ENCODE measurements at places on chromosomes 16 and 17. TPM values are rescaled to one million over a fixed set of nuclear protein-coding genes. Genes with fewer than 3 reads are reported as not detected.

Gene TBX6
- total RNA-seq: not detected

Gene UNC13D
- 3.2 TPM for total RNA-seq

DNA sequence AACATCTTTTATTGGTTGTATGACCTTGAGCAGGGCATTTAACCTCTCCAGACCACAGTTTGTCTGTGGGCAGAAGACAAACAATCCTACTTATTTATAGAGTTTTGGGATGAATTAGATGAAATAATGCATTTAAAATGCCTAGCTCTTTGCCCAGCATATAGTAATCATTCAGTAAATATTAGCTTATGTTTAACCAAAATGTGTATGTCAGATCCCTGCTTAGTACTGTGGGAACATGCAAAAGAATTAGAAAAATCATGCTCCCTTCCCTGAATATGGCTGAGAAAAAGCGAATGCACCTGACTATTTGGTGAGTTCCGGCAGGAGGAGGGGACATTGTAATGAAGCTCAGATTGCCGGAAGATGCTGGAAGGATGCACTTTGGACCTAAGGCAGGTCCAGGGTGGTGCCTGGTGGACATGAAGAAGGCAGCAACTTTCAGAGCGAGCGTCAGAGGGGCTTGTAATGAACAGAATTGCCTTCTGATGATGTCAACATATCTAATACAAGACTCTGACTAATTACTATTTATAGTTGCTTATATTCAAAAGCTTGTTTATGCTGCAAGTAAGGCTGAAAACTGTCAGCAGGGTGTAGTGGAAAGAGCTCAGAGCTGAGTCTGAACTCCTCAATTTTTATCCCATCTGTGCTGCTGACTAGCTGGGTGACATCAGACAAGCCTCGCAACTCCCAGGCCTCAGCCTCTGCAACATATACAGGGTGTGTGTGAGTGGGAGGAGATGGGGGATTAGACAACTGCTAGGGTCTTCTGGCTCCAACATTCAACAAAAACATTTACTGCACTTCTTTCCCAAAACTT is 221.2 kb downstream of the PRKCA start:
- DNase-seq: no peak

DNA sequence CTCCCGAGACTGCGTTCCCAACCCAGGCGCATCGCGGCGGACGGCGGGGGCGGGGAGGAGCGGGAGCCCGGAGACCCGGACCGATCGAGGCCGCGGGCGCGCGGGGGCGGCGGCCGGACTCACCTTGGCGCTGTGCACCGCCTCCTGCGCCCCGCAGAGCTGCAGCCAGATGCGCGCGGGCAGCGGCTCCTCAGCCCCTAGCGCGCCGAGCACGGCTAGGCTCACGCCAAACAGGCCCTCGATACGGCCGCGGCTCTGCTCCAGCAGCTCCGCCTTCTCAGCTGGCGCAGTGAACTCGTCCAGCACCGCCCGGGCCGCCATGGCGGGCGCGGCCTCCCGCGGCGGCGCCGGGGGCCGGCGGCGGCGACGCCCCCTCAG is 339 bp downstream of the N4BP1 start:
- DNase-seq: no peak

DNA sequence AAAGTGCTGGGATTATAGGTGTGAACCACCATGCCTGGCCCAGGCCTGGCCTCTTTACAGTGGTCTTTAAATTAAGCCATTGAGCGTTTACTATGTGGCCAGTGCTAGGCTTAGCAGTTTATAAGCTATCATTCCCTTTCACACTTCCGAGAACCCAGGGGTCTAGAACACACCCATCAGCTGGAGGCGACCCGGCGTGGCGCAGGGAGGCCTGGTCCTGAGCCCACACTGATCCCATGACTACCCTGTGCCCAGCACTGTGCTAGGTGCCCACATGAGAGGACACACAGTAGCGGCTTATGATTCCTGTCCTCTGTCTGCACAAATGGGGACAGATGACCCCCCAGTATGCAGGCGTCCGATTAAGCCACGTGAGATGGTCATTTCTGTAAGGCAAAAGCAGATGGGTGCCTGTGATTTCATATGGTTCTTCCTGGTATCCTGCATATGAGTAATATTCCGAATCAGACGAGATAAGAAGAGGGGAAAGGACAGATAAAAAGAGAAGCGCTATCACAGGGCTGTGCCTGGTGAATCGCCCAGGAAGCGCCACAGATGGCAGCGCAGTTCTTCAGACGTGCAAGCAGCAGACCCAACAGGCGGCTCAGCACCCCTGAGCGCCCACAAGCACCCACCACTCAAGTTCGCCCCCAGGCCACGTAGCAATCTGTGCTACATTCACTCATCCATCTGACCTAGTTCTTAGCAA is 5.3 kb downstream of the OSGIN1 start:
- DNase-seq: no peak

DNA sequence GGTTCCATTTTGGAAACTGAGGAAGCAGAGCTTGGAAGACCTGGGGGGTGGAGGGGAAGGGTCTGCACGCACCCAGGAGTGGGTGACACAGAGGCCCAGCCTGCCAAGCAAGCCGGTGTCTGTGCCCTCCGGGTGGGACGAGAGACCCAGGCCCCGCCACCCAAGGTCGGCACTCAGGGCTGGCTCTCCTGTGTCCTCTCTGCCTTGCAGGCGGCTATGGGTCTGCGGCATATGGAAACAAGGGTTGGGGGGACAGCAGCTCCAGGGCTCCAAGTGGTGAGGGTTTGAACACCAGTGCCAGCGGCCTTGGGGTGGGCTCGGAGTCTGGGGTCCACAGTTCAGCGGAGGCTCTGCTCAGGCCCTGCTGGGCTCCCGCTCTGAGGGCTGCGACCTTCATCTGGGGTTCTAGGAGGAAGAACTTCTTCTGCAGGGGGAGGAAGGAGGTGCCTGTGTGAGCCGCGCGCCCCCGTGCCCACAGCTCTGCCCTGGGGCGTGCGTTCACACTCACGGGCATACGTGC is 4.6 kb upstream of the CD7 start:
- DNase-seq: no peak

DNA sequence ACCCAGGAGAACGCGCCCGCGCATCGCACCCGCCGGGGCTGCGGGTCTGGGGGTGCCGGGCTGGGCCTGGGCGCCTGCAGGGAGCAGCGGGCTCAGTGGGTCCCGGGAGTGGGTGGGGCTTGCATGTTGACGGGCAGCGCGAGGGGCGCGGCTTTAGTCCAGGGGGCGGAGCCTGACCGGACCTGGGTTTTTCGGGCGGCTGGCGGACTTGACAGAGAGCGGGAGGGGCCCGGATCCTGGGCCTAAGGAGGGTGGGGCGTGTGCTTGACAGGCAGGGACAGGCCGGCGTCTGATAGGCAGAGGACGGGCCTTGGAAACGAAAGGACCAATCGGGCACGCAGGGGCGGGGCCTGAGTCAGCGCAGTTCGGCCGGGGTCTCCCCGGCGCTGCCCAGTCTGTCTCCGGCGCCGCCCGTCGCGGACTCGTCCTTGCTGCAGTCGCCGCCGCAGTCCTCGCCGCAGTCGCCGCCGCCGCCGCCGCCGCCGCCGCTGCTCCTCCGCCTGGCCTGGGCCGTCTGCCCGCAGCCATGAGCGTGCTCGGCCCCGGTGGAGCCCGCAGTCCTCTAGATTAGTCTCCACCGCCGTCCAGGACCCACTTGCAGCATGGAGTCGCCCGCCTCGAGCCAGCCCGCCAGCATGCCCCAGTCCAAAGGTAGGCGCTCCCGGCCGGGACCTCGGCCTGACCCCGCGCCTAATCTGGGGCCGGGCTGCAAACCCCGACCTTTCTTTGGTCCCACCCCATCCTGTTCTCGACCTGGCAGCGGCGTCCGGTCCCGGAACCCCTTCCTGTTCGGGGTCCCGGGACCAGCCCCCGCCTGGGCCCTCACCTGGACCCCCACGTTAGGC is at the start of gene MAP2K3:
TSS of gene MAP2K3 (plus strand) at position 393 of the 845 bp plus-strand sequence. CDS start at position 603, 210 bp downstream.
- peak; percentile 93 for DNase-seq

GRCh38 chr16:66623755-66624154 is 19.3 kb downstream of the CMTM3 start:
- DNase-seq: no peak

GRCh38 chr17:47177261-47177660 is 11.8 kb downstream of the CDC27 start:
- DNase-seq: no peak

DNA sequence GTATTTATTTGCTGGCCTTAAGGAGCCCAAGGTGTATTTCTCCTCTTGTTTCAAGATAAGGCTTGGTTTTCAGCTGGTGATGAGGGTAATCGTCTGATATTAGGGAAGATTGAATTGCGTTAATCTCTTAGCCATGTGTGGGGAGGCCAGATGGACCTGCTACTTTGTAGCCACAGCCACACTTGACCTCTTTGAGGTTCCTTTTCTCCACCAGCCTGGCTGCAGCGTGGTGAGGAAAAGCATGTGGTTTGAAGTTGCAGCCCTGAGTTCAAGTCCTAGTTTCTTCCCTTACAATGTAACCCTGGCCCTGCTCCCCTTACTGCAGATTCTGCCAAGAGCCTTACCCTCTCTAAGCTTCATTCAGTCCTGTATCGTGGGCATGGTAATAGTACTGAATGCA is 3.1 kb downstream of the MINK1 start:
- DNase-seq: no peak

GRCh38 chr16:65457084-65457483 is 335.2 kb upstream of the CDH11 start:
- no peak for DNase-seq

DNA sequence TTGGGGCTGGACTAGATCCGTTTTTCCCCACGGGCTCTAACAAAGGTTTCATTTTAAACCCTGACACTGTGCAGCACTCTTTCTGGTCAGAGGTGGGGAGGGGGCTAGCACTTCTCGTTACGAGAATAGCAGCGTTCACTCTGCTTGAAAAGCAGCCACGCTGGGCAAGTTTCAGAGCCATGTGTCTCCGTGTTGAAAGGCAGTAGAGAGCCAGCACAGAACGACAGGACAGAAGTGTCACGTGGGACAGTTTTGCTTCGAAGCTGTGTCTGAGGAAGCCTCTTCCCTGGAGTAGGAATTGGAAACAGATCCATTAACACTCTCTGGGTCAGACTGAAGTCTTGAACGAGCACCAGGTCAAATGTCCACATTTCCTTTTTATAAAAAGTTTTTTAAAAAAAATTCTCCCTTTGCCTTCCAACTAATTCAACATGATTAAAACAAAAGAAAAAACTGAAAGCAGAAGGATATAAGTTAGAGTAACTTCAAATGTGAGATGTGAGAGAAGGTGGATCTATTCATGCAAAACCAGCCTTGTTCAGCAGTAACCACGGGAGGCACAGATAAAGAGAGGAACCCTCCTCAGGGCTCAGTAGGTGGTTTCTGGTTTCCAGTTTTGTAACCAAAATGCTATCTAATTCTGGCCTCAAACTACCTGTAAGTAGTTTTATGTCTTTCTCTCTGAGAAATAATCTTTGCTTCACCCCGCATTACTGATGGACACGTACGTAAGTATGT is 65.0 kb downstream of the SMG6 start:
- DNase-seq: no peak

GRCh38 chr17:3656755-3657587 is 11.4 kb downstream of the TAX1BP3 start:
- DNase-seq: no peak

DNA sequence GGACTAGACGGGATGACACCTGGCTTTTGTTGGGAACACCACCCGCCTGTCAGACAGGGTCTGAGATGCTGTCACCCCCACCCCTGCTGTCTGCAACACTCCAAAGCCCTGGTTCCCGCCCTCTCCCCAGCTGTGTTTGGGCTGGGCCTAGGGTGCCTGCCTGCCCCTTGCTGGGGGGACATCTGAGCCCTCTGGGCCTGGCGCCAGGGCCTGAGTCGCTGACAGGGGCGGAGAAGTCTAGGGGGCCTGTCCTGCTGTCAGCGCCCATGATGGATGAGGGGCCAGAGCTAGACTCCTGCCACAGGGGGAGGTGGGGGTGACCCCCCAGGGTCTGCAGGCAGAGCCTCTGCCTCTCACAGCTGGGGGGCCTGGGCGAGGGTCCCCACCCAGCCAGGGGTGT is 7.6 kb upstream of the PKMYT1 start:
- DNase-seq: no peak

All from omental fat pad (tissue), 4 donors.